ENCODE measurements at places on chromosomes 6 and 20.

GRCh38 chr20:50540620-50541605, 30.7 kb downstream of the PTPN1 start:
- DNase-seq = no peak

DNA sequence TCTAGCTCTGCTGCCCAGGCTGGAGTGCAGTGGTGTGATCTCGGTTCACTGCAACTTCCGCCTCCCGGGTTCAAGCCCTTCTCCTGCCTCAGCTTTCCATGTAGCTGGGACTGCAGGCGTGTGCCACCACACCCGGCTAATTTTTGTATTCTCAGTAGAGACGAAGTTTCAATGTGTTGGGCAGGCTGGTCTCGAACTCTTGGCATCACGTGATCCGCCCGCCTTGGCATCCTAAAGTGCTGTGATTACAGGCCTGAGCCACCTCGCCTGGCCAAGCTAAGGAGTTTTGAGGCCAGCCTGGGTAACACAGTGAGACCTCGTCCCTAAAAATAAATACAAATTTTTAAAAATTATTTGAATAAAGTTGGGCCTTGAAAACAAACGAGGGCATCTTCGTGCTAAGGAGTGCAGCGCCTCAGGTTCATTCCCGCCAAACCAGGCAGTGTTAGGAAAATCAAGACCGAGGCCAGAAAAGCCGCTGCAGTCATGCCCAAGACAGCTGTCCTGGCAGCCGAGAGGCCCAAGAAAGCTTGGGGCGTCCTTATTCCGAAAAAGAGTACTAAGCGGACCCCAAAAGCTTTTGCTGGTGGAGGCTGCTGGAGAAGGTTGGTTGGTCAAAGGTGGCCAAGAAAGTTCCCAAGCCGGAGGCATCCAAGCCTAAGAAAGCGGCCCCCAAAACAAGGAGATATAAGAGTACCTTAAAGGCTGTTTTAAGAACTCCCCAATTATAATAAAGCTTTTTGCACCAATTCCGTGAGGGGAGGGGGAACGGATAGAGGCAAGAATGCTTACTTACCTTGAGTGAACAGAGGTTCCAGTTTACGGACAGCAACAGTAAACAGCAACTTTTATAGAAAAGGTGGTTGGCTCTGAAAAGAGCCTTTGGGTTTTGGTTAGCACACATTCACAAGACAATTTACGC, 109.0 kb downstream of the HFE start:
- DNase-seq = peak; percentile 77

DNA sequence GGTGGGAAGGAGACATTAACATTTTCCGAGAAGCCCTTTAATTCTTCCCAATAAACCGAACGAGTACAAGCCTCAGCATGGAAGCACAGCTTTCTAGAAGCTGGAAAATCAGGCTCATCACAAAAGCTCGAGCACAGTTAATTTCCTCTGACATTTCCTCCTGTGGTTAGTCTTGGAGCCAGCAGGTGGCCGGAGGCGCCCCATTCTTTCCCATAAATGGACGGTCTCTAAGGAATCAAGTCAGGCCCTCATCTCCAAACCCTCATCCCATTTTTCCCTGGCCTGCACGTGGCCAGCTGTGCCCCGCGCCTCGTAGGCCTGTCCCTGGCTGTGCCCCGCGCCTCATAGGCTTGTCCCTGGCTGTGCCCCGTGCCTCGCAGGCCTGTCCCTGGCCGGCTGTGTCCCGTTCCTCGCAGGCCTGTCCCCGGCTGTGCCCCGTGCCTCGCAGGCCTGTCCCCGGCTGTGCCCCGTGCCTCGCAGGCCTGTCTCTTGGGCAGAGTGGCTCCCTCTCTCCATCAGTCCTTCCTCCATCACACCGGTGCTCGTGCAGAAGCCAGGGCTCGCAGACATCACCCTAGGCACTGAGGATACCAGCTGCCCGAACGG, 19.7 kb upstream of the NTSR1 start:
- DNase-seq = peak; percentile 18

- no peak for DNase-seq
Observed at GRCh38 chr6:52415917-52416628, 4.1 kb upstream of the EFHC1 start.

DNA sequence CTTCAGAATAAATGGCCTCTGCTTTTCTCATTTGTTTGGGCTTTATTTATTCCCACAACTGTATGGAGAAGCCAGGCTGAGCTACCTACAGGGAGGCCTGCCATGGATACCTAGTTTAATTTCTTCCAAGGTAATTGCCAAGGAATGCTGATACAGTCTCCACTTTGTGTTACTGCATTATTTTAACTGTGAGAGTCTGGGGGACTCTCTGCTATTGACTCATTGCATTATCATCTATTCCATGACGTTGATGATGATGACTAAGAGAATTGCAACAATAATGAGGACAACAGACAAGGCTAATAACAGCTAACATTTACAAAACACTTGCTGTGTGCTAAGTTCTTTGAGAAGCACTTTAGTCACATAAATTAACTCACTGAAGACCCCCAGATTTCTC, 88.3 kb upstream of the COL21A1 start:
- no peak for DNase-seq
